ENCODE measurements at places on chromosomes 1 and 21. TPM values are rescaled to one million over a fixed set of nuclear protein-coding genes. Genes with fewer than 3 reads are reported as not detected.
A peak's percentile ranks its signal among the peaks of the same experiment; 100 is the strongest.

The PRAMEF26 gene
- total RNA-seq, result not detected

The STUM gene
- 0.46 TPM for total RNA-seq

The SH2D2A gene
- total RNA-seq, result 15.1 TPM

The VHLL gene
- not detected for total RNA-seq

- no peak overlapping the region for H3K27ac ChIP-seq
- no peaks in the 10 kb centered on the region for H3K36me3 ChIP-seq
- DNase-seq, result no peak
- no peak overlapping the region for H3K4me3 ChIP-seq
These were observed 32.4 kb upstream of the PIGC start for GRCh38 chr1:172476218-172476811.

DNA sequence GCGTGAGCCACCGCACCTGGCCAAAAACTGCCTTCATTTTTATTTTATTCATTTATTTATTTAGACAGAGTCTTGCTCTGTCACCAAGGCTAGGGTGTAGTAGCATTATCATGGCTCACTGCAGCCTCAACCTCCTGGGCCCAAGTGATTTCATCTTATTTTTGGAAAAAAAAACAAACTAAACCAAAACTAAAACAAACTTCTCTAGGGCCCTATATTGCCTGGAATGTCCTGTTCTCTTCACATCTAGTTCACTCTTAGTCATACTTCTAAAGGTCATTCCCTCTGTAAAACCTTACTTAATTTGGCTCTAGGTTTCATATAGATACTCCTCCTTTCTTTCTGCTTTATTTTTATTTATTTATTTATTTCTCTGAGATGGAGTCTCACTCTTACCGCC, 15.6 kb downstream of the RPS27 start:
- no peaks in the 10 kb centered on the region for H3K4me1 ChIP-seq
- H3K4me3 ChIP-seq, result no peak overlapping the region

- peaks cover 19% of the 10 kb centered on the region for H3K4me1 ChIP-seq
- no peak for DNase-seq
- H3K4me3 ChIP-seq, result no peak overlapping the region
- H3K36me3 ChIP-seq, result peaks cover 99% of the 10 kb centered on the region
These were observed 41.1 kb upstream of the PWP2 start for GRCh38 chr21:44066116-44066515.

DNA sequence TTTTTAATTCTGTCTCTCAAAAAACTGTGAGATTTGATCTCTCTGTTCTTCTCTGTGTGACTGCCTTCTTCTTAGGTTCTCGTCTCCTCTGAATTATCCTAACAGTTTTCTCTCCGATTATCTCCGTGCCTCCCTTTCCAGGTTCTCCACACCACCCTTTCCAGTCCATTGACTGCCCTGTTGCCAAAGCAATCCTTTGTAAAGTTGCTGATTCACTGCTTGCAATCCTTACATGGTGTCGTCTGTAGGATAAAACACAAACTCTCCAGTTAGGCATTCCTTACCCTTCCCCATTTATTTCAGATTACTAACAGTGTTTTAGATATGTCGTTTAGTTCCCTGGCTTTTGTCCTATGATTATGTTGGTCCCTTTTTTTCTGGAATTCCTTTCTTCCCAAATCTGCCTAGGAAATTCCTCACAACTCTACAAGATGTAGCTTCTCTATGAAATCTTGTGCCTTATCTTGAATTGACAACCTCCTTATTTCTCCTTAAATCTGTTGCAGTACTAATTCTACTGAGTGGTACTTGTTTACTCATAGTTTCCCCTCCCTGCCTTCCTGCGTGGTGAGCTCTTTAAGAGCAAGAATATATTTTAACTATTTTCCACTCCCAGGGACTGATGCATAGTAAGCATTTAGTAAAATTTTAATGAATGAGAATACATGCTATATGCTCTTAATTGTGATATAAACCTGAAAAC, 22.3 kb downstream of the RCOR3 start:
- H3K36me3 ChIP-seq, result peaks cover 100% of the 10 kb centered on the region
- H3K4me1 ChIP-seq, result no peaks in the 10 kb centered on the region
- DNase-seq, result no peak

DNA sequence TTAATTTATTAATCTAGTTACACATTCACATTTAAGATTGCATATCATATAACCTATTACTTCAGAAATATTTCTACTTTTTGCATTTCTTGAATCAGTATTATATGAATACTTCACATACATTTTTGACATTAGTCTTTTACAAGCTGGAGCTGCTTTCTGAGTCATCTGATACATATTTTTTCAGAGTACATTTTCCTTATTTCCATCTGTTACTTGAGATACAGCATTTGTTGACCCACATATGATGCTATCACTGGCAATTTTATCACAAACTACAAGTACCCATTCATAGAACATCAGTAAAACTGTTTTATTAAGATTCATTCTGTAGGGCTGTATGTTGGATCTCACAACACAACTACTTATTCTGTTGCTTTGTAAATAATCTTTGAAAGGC, 367.2 kb upstream of the ST6GALNAC5 start:
- H3K36me3 ChIP-seq, result no peaks in the 10 kb centered on the region
- no peak overlapping the region for H3K27ac ChIP-seq
- H3K4me1 ChIP-seq, result no peaks in the 10 kb centered on the region
- no peaks in the 10 kb centered on the region for H3K27me3 ChIP-seq

GRCh38 chr21:28283641-28284490, 708.8 kb downstream of the LTN1 start:
- no peaks in the 10 kb centered on the region for H3K36me3 ChIP-seq
- H3K4me3 ChIP-seq, result no peak overlapping the region
- H3K4me1 ChIP-seq, result no peaks in the 10 kb centered on the region
- no peak for DNase-seq
- no peaks in the 10 kb centered on the region for H3K27me3 ChIP-seq

GRCh38 chr1:58576727-58577653, at the start of gene TACSTD2:
TACSTD2 (minus strand) TSS chr1:58577252; CDS start chr1:58577156, 96 bp downstream.
- peak; percentile 86 for DNase-seq
- peaks cover 47% of the 10 kb centered on the region for H3K27me3 ChIP-seq
- no peaks in the 10 kb centered on the region for H3K36me3 ChIP-seq
- peaks cover 36% of the 10 kb centered on the region for H3K4me1 ChIP-seq
- no peak within 1 kb of the TSS for H3K27ac ChIP-seq

- H3K27ac ChIP-seq, result peak overlapping the region; percentile 98
- peak; percentile 81 for DNase-seq
These were observed 796 bp upstream of the RBM8A start for GRCh38 chr1:145927916-145928643.

DNA sequence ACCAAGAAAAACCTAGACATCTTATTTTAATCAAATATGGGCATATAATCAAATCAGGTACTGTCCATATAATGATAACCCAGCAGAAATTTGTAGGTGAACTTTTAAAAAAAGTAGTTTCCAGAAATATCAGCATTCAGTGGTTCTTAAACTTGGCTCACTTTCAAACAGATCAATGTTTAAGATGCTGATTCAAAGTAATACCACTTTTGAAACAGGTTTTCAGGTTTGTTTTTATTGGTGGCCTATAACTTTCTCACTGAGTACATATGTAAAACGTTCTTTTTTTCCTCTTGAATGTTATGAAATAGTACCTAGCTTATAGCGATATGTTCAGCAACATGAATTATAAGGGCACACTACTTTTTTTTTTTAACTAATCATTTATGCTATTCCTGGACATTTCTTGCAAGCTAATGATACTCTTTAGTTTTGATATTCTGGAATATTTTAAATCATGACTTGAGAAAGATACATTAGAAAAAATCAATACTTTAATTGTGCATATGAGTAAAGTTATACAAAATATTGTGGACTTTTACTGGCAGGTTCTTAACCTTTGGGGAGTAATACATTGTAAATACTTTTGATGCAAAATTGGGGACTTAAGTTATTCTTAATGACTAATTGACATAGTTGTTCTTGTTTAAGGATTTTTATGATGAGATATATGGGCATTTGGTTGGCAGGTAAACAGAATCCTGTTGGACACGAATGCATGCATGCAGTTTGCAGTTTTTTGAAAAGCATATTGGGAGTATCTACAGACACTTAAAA, 3.0 kb downstream of the NFIA start:
- H3K27ac ChIP-seq, result peak overlapping the region; percentile 90
- peaks cover 7% of the 10 kb centered on the region for H3K36me3 ChIP-seq
- no peaks in the 10 kb centered on the region for H3K27me3 ChIP-seq
- DNase-seq, result no peak

GRCh38 chr1:92619466-92620189, 132.9 kb upstream of the GFI1 start:
- H3K36me3 ChIP-seq, result peaks cover 36% of the 10 kb centered on the region
- no peak overlapping the region for H3K27ac ChIP-seq
- no peaks in the 10 kb centered on the region for H3K27me3 ChIP-seq
- no peaks in the 10 kb centered on the region for H3K4me1 ChIP-seq
- no peak for DNase-seq

DNA sequence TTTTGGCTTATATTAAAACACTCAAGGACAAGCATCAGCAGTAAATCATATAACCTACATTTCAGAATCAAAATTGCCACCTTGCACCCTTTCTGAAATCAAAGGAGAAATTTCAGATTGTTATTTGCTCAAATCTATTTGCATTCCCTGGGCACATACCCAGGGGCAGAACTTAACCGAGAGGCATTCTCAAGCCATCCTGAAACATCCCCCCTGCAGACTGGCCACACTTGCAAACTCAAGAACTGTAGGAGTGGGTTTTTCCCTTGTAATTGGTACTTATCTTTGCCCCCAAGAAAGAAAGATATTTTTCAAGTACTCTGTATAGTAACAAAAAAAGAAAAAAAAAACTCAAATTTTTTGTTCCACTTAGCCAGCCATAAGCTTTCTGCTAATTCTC, 213.6 kb upstream of the ESRRG start:
- no peak overlapping the region for H3K4me3 ChIP-seq
- H3K36me3 ChIP-seq, result no peaks in the 10 kb centered on the region
- H3K27ac ChIP-seq, result no peak overlapping the region
- no peak for DNase-seq
- H3K4me1 ChIP-seq, result no peaks in the 10 kb centered on the region

GRCh38 chr21:42513151-42513984, at the start of gene SLC37A1:
SLC37A1 (plus strand) TSS chr21:42513852; CDS start chr21:42518455, 4,603 bp downstream.
- DNase-seq, result peak; percentile 90
- H3K4me1 ChIP-seq, result peaks cover 36% of the 10 kb centered on the region
- H3K4me3 ChIP-seq, result peak within 1 kb of the TSS; percentile 80
- peaks cover 4% of the 10 kb centered on the region for H3K36me3 ChIP-seq

Data from spleen (tissue), 13 donors.